ENCODE measurements at places on chromosomes 6 and 20. TPM values are rescaled to one million over a fixed set of nuclear protein-coding genes. Genes with fewer than 3 reads are reported as not detected.

DNA sequence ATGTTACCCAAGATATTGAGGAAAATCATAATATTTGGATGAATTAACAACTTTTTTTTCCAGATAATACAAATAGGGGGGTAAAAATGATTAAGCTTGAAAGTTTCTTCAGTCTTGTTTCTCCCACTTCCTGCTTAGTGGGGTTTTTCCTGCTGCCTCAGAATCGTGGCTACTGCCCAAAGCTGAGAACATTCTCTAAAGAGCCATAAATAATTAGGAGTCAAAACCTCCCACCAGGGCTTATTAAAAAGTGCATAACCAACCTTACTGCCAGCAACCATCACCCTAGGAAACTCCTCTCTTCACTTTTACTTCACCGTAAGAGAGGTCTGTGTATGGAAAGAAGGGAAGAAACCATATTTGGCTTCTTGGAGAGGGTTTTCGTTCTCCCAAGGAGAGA, 9.0 kb upstream of the LCA5 start:
- DNase-seq = no peak

DNA sequence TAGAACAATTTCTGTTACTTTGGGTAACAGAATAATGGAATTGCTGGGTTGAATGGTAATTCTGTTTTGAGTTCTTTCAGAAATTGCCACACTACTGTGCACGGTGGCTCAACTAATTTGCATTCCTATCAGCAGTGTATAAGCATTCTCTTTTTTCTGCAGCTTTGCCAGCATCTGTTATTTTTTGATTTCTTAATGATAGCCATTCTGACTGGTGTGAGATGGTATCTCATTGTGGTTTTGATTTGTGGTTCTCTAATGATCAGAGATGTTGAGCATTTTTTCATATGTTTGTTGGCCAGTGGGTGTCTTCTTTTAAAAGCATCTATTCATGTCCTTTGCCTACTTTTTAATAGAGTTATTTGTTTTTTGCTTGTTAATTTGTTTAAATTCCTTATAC, 846.8 kb downstream of the KIF16B start:
- no peak for DNase-seq

DNA sequence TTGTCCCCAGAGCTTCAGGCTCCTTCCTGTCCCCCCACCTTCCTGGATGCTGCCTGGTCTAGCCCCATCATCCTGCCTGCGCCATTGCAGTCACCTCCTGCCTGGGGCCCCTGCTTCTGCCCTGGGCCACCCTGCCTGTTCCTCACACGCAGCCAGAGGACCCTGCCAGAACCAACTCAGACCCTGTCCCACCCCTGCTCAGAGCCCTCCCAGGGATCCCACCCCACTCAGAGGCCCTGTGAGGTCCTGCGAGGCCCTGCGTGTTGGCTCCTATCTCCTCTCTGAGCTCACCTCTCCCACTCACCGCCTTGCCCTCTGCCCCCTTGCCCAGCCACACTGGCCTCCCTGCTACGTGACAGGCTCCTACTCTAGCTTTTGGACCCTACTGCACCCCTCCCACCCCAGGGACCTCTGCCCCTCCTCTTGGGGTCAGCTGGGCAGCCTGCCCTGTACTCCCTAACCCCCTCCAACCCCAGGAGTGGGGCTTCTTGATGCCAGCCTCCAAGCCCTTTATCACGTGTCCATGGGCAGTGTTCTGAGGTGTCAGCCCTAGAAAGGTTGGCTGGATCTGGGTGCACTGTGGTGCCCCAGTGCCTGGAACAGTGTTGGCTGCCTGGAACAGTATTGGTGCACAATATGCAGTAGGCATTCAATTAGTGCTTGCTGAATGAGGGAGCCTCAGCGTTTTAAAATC, 68.3 kb downstream of the CEBPB start:
- DNase-seq = no peak

DNA sequence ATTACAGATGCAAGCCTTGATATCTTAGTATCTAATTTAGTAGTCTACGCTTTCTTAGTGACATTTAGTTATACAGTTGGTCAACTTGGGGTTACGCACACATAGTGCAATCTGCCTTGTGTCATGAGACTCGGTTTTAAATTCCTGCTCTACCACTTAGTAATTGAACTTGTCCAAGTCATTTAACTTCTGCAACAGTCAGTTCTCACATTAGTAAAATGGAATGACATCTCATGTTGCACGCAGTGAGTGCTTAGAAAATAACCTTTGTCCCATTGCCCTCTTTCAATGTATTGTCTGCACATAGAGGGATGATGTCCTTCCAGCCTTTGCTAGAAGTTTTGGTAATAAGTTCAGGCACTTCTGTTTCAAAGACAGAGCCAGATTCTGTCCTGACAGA, 48.6 kb downstream of the TMEM170B start:
- DNase-seq = no peak

DNA sequence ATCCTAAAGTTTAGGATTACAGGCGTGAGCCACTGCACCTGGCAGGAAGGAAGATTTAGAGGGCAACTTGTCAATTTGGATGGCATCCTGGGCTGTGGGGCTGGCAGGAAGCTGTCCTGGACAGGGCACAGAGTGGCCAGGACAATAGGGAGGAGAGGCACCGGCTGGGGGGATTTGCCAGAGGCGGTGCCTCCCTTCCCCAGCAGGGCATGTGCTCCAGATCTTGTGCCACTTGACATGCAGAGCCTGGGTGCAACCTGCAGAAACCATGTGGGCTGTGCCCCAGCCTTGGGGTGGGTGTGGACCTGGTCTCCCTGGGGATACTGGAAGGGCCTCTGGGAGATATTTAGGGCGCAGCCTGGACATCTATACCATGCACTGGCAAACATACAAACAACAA, 58.6 kb upstream of the EEF1A1 start:
- no peak for DNase-seq

DNA sequence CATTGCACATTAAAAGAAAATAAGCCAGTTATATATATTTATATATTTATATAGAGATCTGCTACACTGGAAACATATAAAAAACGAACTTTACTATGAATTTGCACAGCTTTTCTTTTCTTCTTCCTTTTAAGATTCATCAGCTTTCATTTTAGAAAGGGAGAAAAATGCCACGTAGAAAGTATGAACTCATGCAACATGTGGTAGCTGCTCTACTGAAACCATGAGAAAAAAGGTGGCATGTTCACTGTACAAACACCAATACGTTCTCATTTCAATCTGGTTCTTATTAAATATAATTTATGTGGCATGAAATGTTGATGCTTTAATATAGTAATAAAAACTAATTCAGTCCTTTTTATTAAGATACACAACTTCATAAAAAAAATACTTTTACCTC, 68.8 kb upstream of the THEMIS start:
- DNase-seq = no peak

EDN3 gene
- polyA plus RNA-seq = not detected

LTA gene
- polyA plus RNA-seq = not detected

TREML1 gene
- polyA plus RNA-seq = not detected
